ENCODE measurements at places on chromosomes 1 and 21.
A peak's percentile ranks its signal among the peaks of the same experiment; 100 is the strongest.

GRCh38 chr1:176450526-176450925, 12.4 kb upstream of the PAPPA2 start:
- DNase-seq, result no peak

DNA sequence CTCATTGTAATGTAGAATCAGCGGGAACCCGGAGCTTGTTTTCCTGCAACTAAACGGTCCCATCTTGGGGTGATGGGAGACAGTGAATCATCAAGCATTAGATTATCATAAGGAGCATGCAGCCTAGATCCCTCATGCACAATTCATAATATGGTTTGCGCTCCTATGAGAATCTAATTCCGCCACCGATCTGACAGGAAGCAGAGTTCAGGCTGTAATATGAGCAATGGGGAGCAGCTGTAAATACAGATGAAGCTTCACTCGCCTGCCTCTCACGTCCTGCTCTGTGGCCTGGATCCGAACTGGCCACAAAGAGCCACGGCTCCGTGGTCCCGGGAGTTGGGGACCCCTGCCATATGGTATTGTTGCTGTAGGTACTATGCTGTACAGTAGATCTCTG, 1.6 kb downstream of the IFI44 start:
- peak; percentile 63 for DNase-seq

DNA sequence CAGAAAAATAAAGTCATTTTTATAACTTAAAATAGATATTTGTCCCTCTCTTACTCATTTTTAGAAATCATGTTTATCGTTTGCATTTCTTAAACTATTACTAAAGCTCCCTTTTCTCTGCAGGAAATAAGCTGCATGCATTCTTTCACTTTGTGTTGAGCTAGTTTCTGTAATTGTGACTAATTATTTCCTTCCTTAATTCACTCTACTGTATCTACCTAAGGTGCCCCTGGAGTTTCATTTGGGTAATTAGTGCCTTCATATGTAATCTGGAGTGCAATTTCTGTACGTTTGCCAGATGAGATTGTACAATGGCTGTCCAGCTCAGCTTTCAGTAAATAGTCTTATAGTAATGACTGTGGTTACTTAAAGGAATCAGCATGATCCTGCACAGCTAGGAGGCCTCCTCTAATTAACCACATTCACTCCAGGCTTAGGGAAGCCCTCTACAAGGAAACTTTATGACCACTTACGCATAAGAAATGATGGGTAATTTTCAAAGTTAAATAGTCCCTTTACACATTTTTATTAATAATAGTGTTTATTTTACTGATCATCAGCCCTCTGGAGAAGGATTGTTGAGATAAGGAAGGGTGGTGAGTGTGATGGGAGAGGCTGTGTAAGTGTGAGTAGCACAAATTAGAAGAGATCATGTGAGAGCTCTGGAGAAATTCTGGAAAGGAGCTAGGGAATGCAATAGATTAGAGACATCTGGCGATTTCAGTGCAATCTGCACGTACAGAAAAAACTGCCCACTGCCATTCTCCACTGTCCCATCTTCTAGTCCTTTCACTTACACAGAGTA, 86.8 kb downstream of the LRRC8C start:
- DNase-seq, result peak; percentile 61

- DNase-seq, result no peak
Observed at GRCh38 chr1:30724175-30724574, 790 bp upstream of the MATN1 start.

DNA sequence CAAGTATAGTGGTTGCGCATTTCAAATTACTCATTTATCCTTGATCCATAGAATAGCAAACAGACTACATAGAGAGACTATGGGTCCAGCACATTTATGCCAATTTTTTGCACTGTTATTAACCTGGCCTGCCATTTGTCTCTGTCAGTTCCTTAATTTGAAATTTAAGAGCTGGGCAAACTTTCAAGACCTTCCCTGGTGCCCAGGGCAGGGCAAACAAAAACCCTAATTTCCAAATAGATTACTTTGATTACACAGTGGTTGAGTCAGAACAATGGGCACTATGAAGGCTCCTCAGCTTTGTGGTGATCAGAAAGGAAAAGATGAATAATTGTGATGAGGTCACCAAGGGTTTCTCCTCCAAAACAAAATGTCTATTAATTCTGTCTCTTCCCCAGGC, 80.6 kb downstream of the TNFSF18 start:
- DNase-seq, result no peak

GRCh38 chr1:147377263-147378246, 135.1 kb downstream of the CHD1L start:
- DNase-seq, result no peak

- DNase-seq, result no peak
Observed at GRCh38 chr1:117651616-117652015, 45.8 kb downstream of the TENT5C start.

DNA sequence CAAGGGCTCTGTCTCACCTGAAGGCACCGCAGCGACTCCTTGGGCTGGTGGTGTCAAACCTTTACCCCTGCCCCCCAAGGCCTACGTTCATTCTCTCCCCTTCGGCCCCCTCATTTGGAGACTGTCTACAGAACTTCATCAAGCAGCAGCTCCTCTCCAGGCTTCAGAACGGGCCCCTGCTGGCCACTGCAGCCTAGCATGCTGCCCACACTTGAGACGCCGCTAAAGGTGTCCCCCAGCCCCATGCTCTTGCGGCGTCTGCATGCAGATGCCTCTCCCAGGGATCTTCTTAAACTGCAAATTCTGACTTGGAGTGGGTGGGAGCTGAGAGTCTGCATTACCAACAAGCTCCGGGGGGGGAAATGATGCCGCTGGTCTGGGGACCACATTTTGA, 104.2 kb downstream of the PRDM2 start:
- no peak for DNase-seq

DNA sequence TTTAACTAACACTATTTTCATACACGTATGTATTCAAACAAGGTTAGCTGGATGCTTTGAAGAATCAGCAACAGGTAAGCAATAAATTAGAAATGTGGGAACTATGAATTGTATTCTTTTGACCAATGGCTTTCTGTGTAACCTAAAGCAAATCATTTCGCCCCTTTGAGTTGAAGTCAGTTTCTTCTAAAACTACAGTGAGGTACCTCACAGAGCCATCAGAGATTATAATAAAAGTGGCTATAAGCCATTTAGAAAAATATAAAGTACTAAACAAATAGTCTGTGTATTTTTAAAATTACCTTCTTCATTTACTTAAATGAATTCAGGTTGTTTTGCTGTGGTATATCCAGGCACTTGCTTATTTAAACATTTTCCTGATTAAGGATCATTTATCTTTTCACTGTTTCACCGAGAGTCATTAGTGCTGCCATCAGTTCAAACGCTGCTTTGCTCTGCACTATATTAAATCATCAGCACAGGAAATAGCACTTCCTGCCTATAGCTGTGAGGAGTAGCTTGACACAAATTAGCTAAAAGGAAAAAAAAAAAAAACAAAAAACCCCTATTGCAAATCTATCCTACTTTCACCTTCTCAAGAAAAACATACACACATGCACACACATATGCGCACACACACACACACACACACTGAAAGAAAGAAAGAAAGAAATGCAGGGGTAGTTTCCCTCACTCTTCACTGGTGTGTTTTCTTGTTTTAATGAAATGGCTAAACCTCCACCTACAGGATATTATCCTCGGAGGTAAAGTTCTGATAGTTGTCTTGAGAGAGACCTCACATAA, 39.8 kb upstream of the C1orf105 start:
- DNase-seq, result peak; percentile 75

- DNase-seq, result no peak
Observed at GRCh38 chr1:110125810-110126209, 13.6 kb downstream of the UBL4B start.

DNA sequence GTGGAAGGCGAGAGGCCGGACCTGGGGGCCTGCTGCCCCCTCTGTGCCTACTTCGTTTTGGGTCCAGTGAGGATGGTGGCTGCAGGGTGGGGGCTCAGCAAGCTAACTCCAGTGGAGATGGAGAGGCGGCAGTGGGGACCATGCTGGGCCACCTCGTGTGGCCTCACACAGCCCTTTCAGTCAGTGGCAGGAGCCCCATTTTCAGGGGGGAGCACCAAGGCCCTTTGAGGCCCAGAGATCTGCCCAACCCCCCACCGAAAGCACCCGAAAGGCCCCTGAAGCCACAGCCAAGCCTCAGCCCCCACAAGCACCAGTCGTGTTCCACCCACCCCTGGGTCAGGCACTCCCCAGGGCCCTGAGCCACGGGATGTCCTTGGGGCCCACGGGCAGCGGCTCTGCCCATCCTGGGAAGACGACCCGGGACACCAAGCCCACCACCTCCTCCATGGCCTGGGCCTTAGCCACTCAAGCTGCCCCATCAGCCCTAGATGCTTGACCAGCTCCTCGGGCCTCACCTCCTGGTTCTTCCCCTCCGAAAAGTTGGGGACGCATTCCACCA, 345 bp downstream of the FTCD start:
- DNase-seq, result no peak

DNA sequence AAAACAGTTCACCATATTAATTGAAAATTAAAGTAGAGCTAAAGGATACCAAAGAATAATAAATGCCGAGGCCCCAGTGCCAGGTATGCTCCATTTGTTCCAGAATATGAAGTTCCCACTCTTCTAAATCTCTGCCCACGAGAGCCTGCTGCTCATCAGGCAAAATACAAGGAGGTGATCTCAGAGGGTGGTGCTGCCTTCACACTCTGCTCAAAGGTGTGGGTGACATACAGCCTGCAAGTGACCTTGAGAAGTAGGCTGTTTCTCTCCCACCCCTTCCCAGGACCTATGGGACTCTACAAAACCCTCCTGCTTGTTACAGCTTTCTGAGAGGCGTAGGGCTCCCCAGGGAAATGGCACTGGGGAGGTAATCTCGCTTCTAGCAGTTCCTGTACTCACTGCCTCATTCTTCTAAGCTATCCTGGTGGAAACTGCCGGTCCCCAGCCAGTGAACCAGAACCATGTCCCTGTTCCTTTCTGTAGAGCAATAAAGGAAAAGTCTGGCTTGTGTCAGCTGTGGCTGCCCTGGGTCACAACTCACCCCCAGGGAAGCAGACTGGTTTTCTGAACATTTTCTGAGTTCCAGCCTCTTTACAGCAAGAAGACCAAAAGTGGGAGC, 26.9 kb upstream of the DPT start:
- no peak for DNase-seq

DNA sequence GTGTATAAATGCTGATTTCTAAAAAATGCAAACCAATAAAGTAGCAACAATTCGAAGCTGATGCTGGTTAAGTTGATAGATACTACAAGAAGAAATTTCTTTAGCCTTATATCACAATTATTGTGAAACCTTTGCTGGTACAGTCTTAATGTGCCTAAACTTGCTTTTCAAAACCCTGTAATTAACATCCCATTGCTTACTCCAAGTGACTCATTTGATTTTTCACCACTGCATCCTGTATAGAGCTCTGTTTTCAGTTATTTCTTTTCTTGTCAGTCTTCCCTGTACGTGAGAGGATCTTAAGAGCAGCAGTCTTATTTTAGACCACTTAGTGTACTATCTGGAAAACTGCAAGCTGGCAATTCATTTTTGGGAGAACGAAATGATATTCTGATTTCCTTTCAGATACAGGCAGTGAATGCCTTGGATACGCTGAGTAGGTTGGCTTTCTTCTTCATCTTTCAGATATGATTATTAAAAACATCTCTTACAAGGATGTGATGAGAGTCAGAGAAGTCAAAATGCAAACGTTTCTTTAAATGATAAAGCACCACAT, 210.3 kb downstream of the KCTD3 start:
- no peak for DNase-seq

GRCh38 chr21:42236693-42237092, 17.8 kb downstream of the ABCG1 start:
- DNase-seq, result no peak

DNA sequence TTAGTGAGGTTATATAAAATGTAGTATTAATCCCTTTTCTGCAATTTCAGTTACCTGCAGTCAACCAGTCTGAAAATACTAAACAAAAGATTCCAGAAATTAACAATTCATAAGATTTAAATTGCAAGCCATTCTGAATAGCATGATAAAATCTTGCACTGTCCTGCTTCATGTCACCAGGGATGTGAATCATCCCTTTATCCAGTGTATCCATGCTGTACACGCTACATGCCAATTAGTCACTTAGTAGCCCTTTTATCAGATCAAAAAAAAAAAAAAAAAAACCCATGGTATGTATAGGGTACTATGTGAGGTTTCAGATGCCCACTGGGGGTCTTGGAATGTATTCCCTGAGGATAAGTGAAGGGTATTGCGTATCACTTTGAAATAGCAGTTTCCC, 191.3 kb upstream of the HP1BP3 start:
- DNase-seq, result no peak

DNA sequence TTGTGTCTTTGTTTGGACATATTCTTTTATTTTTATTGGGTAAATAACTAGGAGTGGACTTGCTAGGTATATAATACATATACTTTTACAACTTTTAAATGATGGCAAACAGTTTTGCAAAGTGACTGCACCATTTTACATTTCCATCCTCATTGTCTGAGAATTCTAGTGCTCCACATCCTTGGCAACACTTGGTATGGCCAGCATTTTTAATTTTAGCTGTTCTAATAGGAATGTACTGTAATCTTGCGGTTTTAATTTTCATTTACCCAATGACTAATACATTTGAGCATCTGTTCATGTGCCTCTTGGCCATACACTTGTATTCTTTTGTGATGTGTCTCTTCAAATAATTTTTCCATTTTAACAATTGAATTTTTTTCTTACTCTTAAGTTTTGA, 37.0 kb upstream of the ATP6V1G3 start:
- no peak for DNase-seq

DNA sequence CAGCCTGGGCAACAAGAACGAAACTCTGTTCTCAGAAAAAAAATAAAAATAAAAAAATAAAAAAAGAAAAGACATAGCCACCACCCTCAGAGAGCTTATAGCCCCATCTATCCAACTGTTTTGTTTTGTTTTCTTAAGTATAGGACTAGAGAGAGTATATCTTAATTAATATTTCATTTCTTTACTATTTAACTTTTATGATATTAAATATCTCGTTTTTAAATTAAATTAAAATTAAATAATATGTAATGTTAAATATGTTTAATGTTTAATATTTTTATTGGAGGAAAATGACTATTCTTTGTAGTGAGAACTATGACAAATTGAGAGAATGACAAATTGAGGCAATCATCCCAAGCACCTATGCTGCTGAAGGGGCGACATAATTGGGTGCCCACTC, 33.1 kb upstream of the YTHDF2 start:
- no peak for DNase-seq

DNA sequence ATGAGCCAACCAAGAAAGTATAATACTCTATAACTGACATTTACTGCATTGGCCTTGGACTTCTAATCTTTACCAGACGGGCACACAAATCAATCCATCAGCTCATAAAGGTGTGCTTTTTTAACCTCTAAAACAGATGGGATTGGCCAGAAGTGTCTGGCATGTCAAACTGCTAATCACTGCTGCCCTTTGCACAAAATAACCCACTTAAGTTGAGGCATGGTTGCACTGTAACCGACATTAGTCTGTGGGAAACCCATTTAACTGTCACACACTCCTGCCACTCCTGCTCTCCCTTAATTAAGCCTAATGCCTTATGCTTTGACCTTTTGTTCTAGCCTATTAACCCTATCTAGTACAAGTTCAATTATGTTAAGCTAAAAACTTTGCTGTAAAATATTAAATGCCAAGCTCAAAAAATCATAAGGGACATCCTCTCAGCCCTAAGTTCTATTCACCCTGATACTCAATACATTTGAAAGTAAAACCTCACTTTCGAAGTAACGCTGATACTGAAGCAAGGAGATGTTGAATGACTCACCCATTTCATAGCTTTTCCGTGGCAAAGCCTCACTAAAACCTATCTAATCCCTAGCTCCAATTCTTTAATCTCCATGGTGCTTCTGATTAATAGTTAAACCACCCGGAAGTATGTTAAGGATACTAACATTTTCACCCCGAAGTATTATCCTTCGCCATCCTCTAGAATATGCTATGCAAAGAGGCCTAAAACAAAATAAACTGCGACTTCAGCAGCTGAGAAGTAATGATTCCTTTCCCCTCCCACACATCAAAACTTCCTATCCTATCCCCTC, 12.9 kb downstream of the NRIP1 start:
- no peak for DNase-seq

All from CD4-positive, alpha-beta T cell treated with Interferon alpha-2 for 1 hour (primary cell).